Left hindlimb (tissue), 1 donor: ENCODE measurements at places on chromosomes 7 and 10.

- DNase-seq: peak; percentile 51
Measured at GRCh38 chr7:73623798-73624668, at the start of gene MLXIPL. MLXIPL (minus strand) TSS chr7:73624522; CDS start chr7:73624492, 30 bp downstream.

DNA sequence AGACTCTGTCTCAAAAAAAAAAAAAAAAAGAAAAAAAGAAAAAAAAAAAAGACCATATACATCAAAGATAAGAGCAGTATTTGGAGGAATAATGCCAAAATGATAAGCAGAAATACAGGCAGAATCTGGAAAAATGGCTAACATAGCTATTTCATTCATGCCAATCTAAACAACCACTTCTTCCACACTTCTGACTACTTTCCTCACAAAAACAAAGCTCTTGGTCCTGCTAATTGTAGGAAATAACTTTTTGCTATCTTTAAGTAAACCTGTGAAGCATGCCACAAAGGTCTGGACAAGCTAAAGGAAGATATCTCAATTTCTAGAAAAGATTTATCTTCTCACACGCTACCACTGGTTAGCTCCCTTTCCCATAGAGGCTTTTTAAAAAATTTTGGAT is 30.4 kb downstream of the MICU1 start:
- DNase-seq: no peak

DNA sequence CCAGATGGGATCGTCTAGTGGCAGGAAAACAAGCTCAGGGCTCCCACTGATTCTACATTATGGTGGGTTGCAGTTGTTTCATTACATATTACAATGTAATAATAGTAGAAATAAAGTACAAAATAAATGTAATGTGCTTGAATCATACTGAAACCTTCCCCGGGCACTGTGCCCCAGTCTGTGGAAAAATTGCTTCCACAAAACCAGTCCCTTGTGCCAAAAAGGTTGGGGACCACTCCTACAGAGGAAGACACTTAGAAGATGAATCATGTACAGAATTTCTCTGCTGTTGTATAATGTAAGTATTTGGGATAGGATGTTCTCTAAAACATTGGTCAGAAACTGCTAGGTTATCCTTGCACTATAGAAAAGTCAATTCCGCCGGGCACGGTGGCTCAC is 11.3 kb upstream of the PHYH start:
- no peak for DNase-seq

DNA sequence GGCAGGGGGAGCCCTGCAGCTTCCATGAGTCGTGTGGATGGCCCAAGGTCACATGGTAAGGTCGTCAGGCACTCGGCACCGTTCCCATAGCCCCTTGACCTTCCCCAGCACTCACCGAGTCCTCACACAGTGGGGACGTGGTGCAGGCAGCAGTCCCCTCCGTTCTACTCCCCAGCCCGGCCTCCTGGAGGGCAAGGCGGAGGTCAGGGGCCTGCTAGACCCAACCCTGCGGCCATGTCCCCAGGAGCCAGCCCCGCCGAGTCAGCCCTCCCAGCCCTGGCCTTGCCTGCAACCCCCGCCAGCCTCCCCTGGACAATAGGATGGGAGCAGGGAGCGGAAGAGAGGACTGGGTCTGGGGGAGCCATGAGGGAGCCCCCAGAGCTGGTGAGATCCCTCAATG is 65.2 kb downstream of the ELFN1 start:
- no peak for DNase-seq

DNA sequence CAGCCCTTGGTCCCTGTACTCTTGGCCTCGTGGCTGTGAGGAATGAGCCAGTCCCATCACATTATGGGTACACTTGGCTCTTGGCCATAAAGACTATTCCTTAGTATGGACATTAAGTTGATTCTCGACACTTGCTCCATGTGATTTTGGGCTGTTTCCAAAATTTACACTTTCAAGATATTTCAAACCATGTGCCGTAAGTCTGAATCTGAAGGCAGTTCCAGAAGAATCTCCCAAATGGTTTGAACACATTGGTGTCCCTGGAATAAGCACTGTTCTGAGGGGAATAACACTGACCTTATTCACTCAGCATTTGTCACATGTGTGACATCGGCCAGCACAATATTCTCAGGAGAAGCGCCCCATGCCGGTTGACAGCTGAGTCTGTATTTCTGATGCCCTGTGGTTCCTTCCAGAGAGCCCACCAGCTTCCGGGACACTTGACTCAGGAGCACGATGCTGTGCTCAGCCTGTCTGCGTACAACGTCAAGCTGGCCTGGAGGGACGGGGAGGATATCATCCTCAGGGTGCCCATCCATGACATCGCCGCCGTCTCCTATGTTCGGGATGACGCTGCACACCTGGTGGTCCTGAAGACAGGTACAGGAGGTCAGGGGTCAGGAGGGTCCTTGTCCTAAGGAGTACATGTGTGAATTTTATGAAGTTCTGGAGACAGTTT is 24.6 kb downstream of the NACAD start:
- no peak for DNase-seq

DNA sequence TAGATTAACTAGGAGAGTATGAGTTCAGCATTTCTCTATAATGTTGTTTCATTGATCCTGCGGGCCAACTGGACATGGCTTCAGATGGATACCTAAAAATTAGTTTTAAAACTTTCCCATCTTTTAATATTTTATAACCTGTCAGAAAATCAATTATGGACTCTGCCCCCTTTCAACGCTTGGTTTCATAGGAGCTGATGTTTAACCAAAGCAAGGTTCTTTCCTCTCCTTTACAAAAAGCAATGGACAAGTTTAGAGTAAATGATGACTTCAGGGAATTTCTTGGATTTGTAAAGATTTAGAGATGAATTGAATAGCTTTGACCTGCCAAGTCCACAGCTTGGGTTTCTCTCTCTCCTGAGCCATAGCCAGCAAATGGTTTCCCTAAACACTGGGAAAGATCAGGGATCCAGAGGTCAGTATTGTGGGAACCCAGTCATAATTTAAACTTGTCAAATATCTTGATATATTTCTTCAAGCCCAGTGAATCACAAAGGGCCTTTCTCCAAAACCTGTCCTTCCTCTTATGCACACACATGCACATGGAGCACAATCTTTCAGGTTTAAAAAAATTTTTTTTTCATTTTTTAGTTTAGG is 177.1 kb downstream of the EVX1 start:
- DNase-seq: no peak

GRCh38 chr10:65416094-65416493 is 1509.7 kb upstream of the LRRTM3 start:
- no peak for DNase-seq

- DNase-seq: no peak
Measured at GRCh38 chr10:97689559-97690020, 2.5 kb upstream of the AVPI1 start.

DNA sequence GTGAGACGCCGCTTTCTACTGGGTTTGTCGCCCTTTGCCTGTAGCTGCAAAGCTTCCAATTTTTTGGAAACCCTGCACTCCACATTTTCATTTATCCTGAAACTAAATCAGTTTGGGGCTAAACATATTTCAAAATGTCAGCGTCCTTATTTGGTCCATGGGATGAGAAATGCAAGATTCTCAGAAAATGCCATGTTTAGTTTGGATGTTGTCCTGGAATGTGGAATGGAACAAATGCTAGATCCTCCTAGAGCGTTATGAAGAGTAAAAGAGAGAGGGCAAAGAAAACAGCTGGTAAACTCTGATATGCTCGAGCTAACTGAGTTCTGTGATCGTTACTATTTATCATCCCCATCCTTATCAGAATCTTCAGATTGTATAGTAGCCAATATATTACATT is 236.9 kb downstream of the KLF6 start:
- DNase-seq: no peak

DNA sequence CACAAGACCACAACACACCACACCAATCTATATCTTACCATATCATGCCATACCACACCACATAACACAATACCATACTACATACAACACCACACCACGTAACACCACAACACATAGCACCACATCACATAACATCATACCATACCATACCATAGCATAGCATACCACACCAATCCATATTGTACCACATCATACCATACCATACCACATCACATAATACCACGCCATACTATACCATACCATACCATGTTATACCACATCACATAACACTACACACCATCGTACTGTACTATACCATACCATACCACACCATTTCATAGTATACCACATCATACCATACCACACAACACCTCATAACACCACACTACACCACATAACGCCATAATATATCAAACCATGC is 335.2 kb upstream of the VWC2 start:
- DNase-seq: no peak

DNA sequence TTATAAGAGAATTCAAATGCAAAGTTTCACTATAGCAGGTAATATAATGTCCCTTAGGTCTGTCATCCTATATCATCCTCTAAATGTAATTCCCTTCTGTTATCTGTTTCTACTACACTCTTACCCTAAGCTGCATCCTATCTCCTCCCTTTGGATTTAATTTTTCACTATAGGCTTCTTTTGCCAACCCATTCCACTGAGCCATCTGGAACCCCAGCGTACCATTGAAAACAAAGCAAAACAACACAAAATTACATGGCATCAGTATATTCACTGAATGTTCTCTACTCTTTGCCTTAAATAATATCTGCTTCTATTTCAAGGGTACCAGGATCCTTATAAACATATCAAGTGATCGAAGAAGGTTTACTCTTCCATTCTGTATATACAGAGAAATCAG is 1530.2 kb upstream of the LRRTM3 start:
- DNase-seq: no peak

- no peak for DNase-seq
Measured at GRCh38 chr7:99146979-99147378, 3.1 kb upstream of the SMURF1 start.

GRCh38 chr10:3874990-3875841 is 90.2 kb upstream of the KLF6 start:
- no peak for DNase-seq

DNA sequence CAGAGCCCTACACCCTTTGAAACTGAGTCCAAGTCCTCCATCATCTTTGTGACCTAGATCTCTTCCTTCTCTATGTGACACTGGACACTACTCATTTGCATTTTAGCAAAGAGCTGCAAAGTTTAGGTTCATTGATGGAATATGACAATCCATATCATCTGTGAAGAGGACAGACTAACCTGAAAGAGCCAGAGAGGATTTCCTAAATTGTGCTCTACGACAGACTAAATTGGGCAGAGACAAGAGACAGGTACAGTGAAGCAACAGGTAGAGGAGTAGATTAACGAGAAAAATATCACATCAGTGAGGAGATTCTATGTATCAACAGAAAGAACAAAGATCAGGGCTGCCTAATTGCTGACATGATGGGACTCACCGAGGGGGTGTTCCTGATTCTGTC is at the start of gene TAS2R3:
TAS2R3 (plus strand) TSS at position 301 of the 400 bp plus-strand sequence; CDS start at position 363, 62 bp downstream.
- DNase-seq: no peak

- DNase-seq: no peak
Measured at GRCh38 chr10:124494046-124494807, 32.6 kb downstream of the LHPP start.

DNA sequence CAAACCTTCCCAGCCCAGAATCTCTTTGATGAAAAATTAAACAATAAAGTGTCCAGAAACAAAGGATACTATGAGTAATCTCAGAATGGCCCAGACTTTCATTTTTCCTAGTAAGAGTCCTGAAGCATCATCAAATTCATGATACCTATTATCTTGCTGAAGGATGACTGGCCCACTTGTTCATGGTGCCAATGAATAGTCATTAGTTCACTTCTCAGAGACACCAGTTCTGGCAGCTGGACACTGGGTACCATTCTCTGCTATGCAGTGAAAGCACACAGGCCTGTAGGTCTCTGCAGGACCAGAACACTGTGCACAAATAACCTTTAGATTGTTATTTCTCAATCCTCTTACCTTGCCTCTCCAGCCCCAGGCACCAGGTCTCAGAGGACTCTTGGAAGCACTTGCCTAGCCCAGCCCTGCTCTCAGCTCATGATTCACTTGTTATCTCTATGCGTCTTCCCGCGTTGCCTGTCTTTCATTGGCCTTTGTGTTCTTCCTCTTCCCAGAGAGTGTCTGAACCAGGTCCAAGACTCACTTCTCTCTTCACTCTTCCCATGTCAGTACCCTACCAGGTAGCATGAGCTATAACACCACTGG is 98.1 kb upstream of the AGBL3 start:
- no peak for DNase-seq

GRCh38 chr7:133059263-133059662 is 22.6 kb downstream of the CHCHD3 start:
- no peak for DNase-seq

DNA sequence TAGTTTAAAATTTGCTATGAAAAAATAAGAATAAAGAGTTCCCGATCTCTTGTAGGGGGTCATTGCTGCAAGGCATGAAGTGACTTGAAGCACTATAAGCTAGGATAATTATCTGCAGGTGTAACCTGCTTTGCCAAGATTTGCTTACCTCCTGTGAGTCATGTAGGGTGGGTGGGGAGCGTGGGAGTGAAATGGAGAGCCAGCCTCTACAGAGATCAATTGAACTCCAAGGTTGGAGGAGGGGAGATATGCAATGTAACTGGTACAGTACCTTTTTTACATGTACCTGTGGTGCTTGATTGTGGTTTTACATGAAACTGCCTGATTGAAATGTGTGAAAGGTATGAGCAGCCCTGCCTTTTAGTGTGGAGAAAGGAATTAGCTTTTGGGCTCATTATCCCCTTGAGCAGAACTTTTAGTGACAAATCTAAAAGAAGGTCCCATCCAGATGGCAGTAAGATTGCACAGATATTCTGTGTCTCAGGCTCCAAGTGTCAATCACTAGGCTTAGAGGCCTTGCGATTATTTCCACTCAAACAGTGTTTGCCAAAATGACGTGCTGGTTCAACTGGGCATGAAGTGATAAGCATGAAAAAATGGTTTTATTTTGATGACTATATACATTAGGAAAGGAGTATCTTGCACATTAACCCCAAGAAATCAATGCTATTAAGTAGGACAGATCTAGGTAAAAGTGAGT is 138.6 kb upstream of the GRB10 start:
- no peak for DNase-seq

GRCh38 chr10:11150879-11151415 is 133.3 kb downstream of the CELF2 start:
- DNase-seq: no peak

- no peak for DNase-seq
Measured at GRCh38 chr10:112671743-112672142, 224.7 kb downstream of the VTI1A start.

DNA sequence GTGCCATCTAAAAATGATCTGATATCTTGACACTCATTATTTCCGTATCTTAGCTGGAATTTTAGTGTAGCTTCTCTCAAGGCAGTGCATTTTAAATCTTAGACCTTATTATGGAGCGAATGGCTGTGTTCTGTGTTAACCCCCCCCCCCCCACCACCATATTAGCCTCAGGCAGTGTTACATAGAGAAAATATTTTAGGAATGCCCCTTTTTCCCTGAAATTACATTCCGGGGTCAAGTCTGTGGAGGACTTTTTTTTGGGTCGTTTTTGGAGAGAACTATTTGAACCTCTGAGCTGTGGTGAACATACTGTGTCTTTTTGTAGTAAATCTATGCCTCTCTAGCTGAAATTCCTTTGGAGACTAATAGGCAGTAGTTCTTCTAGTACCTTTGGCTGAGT is 3.1 kb downstream of the CCDC126 start:
- DNase-seq: no peak

- DNase-seq: no peak
Measured at GRCh38 chr10:88857831-88858230, 6.2 kb upstream of the ANKRD22 start.

- no peak for DNase-seq
Measured at GRCh38 chr10:28906934-28907333, 229.6 kb downstream of the BAMBI start.

- DNase-seq: no peak
Measured at GRCh38 chr7:56174346-56174874, 58.2 kb upstream of the NUPR2 start.
